ENCODE measurements at places on chromosomes 12 and 14.
A peak's percentile ranks its signal among the peaks of the same experiment; 100 is the strongest.

DNA sequence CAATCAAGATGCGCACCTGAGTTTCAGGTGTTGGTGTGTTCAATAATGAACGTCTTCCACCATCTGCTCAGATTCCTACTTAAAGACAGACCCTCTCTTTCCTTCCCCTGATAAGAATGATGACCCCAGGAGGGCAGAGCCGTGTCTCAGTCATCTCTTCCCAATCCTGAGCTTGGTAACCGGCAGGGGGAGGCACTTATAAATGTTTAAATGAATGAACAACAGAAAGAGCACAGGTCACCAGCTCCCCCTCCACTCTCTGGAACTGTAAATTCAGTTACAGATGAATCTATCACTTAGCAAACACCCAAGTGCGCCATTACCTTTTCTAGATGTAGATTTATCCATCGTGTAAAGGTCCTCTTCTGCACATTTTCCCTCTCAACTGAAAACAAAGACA, 72.4 kb upstream of the DICER1 start:
- DNase-seq, result no peak

DNA sequence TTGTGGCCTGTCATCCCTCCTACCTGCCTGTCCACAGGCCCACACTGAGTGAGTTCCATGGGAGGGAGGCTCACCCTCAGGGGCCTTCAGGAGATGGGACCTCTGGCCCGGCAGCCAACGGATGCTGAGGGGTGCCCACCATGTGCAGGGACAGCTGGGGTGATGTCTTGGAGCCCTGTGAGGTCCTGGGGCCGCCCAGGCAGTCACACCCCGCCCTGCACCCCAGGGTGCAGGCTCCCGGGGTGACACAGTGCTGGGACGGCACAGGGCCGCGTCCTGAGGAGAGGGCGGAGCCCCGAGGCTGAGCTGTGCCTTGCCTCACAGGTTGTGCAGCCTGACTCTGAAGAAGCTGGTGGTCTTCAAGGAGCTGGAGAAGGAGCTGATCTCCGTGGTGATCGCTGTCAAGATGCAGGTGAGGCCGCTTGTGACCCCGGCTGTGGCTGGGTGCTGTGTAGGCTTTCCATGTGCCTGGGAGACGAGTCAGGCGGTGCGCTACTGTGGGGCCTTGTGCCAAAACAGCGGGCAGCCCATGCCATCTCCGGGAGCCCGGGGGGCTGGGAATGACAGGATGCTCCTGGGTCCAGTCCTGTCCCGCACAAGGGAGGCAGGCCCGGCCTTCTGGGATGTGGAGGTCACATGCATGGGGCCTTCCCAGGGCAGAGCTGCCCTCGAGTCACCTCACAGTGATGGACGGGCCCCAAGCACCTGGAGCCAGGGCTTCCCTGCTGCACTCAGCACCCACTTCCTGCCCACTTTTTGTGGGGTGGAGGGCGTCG, 33.8 kb downstream of the PACS2 start:
- DNase-seq, result no peak

DNA sequence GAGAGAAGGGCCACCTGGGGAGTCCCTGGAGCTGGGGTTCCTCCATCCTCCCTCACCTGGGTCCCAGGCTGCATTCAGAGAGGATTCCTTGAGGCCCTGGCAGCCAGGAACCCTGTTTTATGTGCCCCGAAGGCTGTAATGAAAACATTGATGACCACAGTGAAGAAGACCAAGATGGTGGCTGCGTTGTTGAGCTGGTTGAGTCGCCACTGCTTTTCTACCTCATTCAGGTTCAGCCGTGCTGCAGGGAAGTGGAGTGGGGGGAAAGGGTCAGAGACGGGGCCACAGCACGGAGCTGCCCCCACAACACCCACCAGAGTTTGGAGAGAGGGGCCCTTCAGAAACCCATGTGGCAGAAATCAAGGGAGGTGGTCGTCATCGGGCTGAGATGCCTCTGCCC, 98.1 kb downstream of the NINJ2 start:
- no peak for DNase-seq

DNA sequence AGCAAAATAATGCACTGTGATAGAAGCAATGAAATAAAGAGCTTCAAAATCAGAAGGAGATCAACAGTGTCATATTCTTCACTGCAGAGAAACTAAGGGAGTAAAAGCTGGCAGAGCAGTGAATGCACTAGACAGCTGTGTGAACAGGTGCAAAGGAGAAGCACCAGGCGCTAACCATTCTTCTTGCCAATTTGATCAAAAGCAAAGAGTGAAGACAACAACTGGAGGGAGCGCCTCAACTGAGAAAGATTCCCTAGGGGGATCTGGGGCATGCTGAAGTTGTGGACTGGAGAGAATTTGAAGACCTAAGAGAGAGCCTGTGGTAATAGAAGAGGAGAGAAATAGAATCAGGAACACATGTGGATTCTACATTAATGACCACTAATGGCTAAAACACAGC, 50.4 kb upstream of the OVCH1 start:
- no peak for DNase-seq

GRCh38 chr14:64000749-64001148, 147.9 kb downstream of the SYNE2 start:
- DNase-seq, result no peak

DNA sequence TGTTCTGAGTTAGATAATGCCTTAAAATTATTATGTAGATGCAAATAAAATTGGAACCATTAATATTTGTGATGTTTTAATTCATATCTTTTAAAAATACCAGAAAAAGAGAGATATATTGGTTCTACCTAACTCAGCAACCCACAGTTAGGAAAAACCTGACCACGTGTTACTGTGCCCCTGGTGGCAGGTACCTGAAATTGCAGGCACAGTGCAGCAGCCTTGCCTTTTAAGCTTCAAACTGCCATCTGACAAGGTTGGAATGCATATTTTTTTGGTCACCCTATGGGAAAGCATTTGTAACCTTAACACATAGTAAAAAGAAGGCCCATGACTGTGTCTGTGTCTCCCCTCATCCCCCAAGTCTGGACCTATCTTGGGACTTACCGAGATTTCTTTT, 109.4 kb upstream of the NOS1 start:
- no peak for DNase-seq

GRCh38 chr14:24960816-24961215, 89.1 kb downstream of the STXBP6 start:
- peak; percentile 33 for DNase-seq

DNA sequence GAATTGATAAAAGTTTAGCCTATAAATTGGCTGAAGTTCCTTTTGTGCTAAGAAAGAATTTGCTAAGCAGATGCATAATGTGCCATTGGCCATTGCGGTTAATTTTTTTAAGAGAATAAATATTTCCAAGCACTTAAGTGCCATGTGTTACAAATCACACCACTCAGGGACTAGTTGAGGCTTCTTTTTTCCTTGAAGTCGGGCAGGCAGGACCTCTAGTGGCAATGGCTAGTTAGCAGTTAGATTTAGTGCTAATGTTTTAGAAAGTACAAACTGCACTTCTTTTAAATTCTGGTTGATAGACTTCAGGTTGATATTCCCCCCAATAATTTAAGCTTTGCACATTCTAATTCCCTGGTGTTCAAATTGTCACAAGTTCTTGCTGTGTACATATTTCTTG, 294.3 kb downstream of the APAF1 start:
- DNase-seq, result peak; percentile 77

DNA sequence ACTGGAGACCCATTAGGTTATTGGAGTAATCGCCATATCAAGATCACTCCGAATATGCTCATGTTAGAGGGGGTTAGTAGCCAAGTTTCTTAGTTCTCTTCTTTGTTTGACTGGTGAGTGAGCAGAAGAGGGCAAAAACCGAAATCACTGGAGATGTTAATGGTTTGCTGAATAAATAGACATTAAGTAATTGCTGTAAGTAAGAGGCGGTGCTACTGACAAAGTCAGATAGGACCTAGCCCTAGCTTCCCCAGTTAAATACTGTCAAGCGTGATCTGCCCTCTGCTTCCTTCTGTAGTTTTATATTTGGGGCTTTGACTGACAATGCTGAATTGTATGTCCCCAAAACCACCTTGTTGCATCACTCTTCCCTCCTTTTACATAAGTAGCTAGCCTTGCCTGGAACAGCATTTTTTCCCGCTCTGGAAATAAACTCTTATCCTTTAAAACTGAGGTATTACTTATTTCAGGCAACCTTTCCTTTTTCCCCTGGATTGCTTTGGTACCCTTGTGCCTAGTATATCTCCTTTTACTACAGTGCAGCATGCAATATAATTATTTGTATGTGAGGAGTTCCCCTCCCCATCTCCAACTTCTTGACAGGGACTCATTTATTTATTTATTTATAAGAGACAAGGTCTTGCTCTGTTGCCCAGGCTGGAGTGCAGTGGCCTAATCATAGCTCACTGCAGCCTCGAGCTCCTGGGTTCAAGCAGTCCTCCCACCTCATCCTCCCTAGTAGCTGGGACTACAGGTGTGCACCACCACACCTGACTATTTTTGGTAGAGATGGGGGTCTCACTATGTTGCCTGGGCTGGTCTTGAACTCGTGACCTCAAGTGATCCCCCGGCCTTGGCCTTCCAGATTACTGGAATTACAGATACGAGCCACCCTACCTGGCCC, 1.4 kb downstream of the SNRPF start:
- no peak for DNase-seq

- no peak for DNase-seq
These were observed 20.3 kb downstream of the FBRSL1 start for GRCh38 chr12:132510111-132510724.

DNA sequence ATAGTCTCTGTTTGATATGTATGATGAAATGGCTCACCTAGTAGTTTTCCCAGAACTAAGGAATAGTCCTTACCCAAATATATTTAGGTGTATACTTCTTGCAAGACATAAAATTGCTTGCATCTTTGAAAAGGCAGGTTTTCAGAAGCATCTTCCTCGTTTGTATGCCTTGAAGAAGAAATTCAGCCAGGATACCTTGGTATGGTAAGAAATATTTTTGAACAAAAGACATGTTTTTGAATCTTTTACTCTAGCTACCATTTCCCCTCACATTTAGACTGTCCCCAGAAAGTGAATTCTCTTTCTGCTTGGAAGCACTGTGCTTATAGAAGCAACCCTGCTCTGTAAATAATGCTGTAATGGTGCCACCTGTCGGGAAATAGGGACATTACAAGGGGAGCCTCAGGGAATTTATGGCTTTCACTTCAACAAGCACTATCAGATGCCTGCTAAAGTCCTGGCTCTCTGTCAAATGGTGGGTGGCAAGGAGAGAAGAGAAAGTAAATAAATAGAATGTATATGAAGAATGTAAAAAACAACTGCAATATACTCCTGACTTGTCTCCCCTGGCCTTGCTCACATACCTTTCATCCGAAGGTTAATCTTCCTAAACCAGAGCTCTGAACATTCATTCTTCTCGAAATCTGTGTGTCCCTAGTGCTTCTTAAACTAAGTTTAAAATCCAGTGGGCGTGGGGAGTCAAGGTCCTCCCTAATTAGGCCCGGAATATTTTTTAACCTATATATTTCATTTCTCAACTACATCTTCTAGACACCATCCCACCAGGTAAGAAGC, 6.1 kb downstream of the CCDC184 start:
- peak; percentile 88 for DNase-seq

DNA sequence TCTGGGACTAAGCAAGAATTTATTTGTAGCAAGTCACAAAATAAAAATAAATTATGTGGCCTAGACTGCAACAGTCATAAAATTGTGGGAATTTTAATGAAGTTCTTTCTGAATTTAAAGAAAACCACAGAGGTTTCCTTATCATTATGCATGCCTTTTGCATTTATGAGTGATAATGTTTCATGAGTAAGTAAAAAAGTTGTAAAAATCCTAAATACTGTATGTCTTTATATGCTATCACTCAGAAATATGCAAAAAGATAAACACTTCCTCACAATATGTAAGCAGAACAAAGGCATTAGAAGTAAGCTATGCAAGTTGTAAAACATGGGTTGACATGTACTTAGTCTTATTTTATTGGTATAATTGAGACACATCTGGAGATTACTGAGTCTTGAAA, 239.4 kb upstream of the PDE3A start:
- DNase-seq, result no peak

DNA sequence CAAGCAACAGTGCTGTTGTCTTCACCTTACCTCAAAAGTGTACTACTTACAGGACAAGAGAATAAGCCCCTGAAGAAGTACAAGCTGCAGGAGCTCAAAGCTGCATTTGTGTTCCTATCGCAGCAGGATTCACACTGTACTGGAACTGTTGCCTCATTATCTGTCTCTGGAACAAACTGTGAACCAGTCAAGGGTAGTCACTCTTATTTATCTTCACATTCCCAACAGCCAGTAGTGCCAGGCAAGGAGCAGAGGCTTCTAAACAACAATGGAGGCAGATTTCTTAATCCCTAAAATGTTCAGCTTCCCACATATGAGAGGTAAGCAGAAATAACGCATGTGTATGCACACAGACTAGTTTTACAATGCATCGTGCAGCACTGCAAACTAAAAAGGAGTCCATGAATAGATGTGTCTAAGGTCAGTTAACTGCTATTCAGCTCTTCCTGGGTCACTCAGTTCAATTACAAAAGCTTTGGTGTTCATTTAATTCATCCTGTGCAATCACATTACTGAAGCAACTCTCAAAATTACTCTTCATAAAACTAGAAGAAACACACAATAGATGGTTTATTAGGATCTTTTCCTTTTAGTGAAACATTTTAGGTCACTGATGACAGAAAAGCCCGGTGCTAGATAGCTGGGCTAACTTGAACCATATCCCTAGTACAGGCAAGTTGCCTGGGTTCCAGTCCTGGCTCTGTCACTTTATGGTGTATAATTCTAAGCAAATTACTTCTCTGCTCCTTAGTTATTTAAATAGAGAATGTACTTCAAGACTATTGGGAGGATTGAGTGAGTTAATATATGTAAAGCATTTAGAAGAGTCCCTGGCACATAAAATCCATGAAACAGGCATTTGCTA, 2.7 kb downstream of the APPL2 start:
- peak; percentile 46 for DNase-seq

DNA sequence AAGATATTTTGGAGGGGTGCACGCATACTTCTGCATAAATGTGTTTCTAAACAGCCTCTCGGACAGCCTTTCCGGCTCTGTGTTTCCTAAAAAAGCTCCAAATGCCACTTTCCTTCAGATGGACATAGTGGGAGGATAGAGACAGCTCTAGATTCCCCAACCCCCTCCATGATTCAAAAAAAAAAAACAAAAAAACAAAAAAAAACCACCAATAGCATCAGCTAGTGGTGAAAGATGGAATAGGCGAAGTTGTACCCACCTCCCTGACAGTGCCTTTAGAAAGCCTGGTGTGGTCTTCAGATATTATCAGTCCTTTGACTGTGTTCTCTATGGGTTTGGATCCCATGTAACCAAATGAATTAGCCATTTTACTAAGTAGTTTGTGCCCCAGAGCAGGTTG, 94.1 kb downstream of the PHETA1 start:
- peak; percentile 20 for DNase-seq

Measured in choroid plexus epithelial cell (primary cell).